K562 (cell line): ENCODE measurements at places on chromosomes 7 and 10. TPM values are rescaled to one million over a fixed set of nuclear protein-coding genes. Genes with fewer than 3 reads are reported as not detected.

Gene RNLS
- polyA plus RNA-seq: 0.36 and 0.41 TPM in 2 replicates

Gene IGFBP1
- polyA plus RNA-seq: not detected in 2 replicates

Gene TRIL
- polyA plus RNA-seq: not detected in 2 replicates

Gene CLCN1
- polyA plus RNA-seq: 0.01 and 0.09 TPM in 2 replicates

Gene CPEB3
- polyA plus RNA-seq: 0.56 and 0.63 TPM in 2 replicates

Gene TUBB8
- polyA plus RNA-seq: not detected in 2 replicates
